ENCODE measurements at places on chromosomes 3 and 15. TPM values are rescaled to one million over a fixed set of nuclear protein-coding genes. Genes with fewer than 3 reads are reported as not detected.

The CHRFAM7A gene
- total RNA-seq = not detected

GRCh38 chr15:69562116-69562515 lies 109.5 kb downstream of the RPLP1 start:
- H3K27ac ChIP-seq = no peak overlapping the region
- DNase-seq = no peak
- peaks cover 32% of the 10 kb centered on the region for H3K4me1 ChIP-seq
- H3K36me3 ChIP-seq = no peaks in the 10 kb centered on the region
- no peaks in the 10 kb centered on the region for H3K27me3 ChIP-seq
- no peak overlapping the region for H3K4me3 ChIP-seq

DNA sequence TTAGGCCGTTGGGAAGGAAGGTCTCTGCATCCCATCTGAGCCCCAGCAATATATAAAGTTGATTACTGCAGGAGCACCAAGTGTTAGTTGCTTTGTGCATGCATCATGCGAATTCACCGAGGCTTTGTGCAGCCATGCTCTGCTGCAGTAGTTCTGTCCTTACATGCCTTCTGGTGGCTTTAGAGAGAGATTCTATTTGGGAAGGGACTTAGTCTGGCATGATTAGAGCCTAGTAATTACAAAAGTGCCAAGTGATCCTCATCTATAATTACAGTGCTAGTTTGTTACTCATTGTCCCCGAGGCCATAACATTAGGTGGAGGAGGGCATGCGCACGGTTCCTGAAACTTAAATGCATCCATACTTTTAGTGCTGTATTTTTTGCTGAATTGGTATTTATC lies 353.6 kb downstream of the CNTN4 start:
- no peak for DNase-seq
- no peak overlapping the region for H3K4me3 ChIP-seq
- no peaks in the 10 kb centered on the region for H3K4me1 ChIP-seq
- no peak overlapping the region for H3K27ac ChIP-seq

- peaks cover 74% of the 10 kb centered on the region for H3K36me3 ChIP-seq
- no peak for DNase-seq
- no peak overlapping the region for H3K27ac ChIP-seq
- H3K4me1 ChIP-seq = peaks cover 6% of the 10 kb centered on the region
- H3K27me3 ChIP-seq = no peaks in the 10 kb centered on the region
Measured at GRCh38 chr3:15220661-15221060, 14.6 kb downstream of the CAPN7 start.

- no peaks in the 10 kb centered on the region for H3K27me3 ChIP-seq
- DNase-seq = no peak
- H3K36me3 ChIP-seq = no peaks in the 10 kb centered on the region
- H3K4me3 ChIP-seq = no peak overlapping the region
- no peak overlapping the region for H3K27ac ChIP-seq
Measured at GRCh38 chr3:71714595-71714994, 10.6 kb downstream of the EIF4E3 start.

The CD276 gene
- 81.2 TPM for total RNA-seq

- no peaks in the 10 kb centered on the region for H3K36me3 ChIP-seq
- H3K27me3 ChIP-seq = no peaks in the 10 kb centered on the region
- no peak overlapping the region for H3K27ac ChIP-seq
- DNase-seq = no peak
Measured at GRCh38 chr3:103189941-103190340, 755.1 kb downstream of the ZPLD1 start.

GRCh38 chr3:103991-104390 lies 92.6 kb upstream of the CHL1 start:
- no peak for DNase-seq
- no peaks in the 10 kb centered on the region for H3K4me1 ChIP-seq
- no peak overlapping the region for H3K4me3 ChIP-seq
- no peaks in the 10 kb centered on the region for H3K27me3 ChIP-seq

- no peak overlapping the region for H3K27ac ChIP-seq
- H3K27me3 ChIP-seq = no peaks in the 10 kb centered on the region
- H3K4me3 ChIP-seq = no peak overlapping the region
- H3K36me3 ChIP-seq = no peaks in the 10 kb centered on the region
- H3K4me1 ChIP-seq = no peaks in the 10 kb centered on the region
Measured at GRCh38 chr15:67397139-67397538, 123.8 kb upstream of the C15orf61 start.

GRCh38 chr3:32978331-32978730 lies 26.9 kb downstream of the CCR4 start:
- DNase-seq = no peak
- 0 out of 2 replicates have a peak, but pooled peaks cover 5% of the 10 kb centered on the region for H3K4me1 ChIP-seq
- no peaks in the 10 kb centered on the region for H3K27me3 ChIP-seq
- no peaks in the 10 kb centered on the region for H3K36me3 ChIP-seq
- no peak overlapping the region for H3K27ac ChIP-seq
- no peak overlapping the region for H3K4me3 ChIP-seq

The ROPN1 gene
- total RNA-seq = not detected

The CCDC39 gene
- not detected for total RNA-seq

The EIF4A2 gene
- total RNA-seq = 466 TPM

The RTP4 gene
- 3.1 TPM for total RNA-seq

- no peaks in the 10 kb centered on the region for H3K36me3 ChIP-seq
- DNase-seq = no peak
- H3K27ac ChIP-seq = no peak overlapping the region
- H3K4me3 ChIP-seq = no peak overlapping the region
- H3K4me1 ChIP-seq = no peaks in the 10 kb centered on the region
Measured at GRCh38 chr3:69214241-69214640, 91.8 kb upstream of the LMOD3 start.

- H3K27me3 ChIP-seq = no peaks in the 10 kb centered on the region
- H3K36me3 ChIP-seq = no peaks in the 10 kb centered on the region
- no peak for DNase-seq
- H3K27ac ChIP-seq = no peak overlapping the region
Measured at GRCh38 chr3:121274411-121274810, 271.4 kb downstream of the POLQ start.

The BTLA gene
- not detected for total RNA-seq

- H3K27me3 ChIP-seq = no peaks in the 10 kb centered on the region
- H3K4me3 ChIP-seq = no peak overlapping the region
- peaks cover 12% of the 10 kb centered on the region for H3K4me1 ChIP-seq
- H3K27ac ChIP-seq = peak overlapping the region; percentile 90
- DNase-seq = no peak
- no peaks in the 10 kb centered on the region for H3K36me3 ChIP-seq
Measured at GRCh38 chr3:197713477-197713822, 23.3 kb downstream of the RUBCN start.

DNA sequence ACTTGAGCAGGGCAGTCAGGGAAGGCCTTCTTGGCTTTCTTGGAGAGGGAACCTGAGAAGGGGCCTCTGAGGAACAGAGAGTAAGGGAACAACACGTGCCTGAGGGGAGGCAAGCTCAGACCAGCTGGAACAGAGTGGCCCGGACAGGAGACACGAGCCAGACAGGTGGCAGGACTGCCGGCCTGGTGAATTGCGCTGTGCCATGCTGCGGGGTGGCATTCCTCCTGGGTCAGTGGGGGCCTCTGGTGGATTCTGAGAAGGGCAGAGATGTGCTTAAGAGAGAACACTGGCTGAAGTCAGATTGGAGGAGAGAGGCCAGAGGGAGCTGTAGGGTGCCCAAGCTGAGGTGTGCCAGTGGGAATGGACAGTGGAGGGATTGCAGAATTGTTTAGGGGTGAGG lies 4.9 kb downstream of the CHAC1 start:
- H3K4me3 ChIP-seq = no peak overlapping the region
- H3K27me3 ChIP-seq = no peaks in the 10 kb centered on the region
- H3K36me3 ChIP-seq = no peaks in the 10 kb centered on the region
- peaks cover 13% of the 10 kb centered on the region for H3K4me1 ChIP-seq

The DUOXA2 gene
- not detected for total RNA-seq
